Occipital lobe (tissue), 3 donors: ENCODE measurements at places on chromosomes 4 and X.

DNA sequence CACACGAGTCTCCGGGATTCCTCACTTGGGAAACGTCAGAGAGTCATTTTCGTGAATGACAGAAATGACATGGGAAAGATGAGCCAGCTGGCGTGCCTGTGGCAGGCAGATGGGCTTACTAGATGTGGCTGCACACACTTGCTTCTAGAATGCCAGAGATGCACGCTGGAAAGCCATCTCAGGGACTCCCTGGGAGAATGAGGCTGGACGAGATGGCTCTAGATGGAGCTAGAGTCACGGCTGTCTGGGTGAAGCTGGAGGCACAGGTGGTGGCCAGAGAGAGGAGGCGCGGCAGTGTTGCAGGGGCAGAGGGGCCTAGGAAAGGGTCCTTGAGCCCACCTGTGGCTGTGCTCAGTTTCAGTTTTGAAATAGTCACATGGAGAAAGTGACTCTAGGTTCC lies 26.0 kb downstream of the TKTL1 start:
- no peak for DNase-seq

- no peak for DNase-seq
These were observed 59.2 kb upstream of the TXK start for GRCh38 chr4:48193096-48193836.

DNA sequence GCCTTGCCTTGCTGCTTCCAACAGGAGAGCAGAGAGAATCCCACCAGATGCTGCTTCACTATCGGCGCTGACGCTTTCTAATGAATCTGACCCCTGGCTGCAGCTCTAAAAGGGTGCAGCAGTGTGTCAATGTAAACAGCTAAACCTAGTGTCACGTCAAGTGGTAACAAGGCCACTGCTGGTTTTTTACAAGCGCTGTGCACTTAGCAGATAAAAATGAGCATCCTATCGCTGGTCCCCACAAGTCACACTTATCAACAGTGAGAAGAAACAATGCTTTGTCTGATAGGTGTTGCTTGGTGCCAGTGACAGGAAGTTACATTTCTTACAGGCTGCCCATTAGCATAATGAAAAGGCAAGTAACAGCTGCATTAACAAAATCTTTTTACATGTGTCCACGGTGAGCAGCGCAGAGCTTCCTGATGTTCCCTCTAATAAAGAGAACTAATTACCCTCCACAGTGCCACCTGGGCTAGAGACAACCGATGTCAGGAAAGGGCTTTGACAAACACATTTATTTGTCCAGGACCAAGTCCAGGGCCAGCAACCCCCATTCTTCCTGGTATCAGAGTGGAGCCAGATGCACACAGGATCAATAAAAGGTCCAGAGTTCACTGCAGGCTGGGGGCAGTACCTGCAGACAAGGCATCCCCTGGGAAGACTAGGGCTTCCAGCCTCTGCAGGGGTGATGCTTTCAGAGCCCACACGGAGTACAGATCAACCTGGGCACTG lies 176.0 kb downstream of the MGST2 start:
- no peak for DNase-seq

GRCh38 chr4:85142451-85142850 lies 176.0 kb upstream of the WDFY3 start:
- no peak for DNase-seq

DNA sequence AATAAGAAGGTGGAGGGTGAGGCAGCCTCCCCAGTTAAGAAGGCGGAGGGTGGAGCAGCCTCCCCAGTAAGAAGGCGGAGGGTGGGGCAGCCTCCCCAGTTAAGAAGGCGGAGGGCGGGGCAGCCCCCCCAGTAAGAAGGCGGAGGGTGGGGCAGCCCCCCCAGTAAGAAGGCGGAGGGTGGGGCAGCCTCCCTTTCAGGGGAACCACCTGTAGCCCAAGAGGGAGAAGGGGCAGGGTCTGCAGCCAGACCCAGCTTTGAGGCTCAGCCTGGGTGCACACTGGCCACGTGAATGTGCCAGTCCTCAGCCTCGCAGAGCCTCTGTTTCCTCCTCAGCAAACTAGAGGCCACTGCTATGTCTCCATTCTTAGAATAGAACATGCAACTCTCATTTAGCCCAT lies 52.6 kb downstream of the HMX1 start:
- DNase-seq = no peak

- DNase-seq = no peak
These were observed 15.0 kb upstream of the HPGDS start for GRCh38 chr4:94357624-94358023.

DNA sequence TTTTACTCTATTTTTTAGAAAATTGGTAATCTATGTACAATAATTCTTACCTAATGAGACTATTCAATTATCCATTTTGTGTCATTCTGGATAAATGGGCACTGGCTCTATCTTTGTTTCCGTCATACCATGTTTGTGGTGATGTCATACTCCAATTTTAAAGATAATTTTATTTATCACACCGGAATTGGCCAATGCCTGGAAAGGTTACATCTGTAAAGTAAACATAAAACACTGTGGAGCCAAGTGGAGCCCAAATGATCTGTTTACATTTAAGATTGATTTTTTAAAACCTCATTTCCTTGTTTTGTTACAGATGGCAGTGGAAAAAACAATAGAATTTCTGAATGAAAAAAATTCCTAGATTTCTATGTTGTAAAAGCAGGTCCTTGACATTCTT lies 120.2 kb upstream of the GPRIN3 start:
- DNase-seq = no peak

GRCh38 chr4:1377606-1378261 lies 28.5 kb downstream of the NKX1-1 start:
- DNase-seq = no peak

DNA sequence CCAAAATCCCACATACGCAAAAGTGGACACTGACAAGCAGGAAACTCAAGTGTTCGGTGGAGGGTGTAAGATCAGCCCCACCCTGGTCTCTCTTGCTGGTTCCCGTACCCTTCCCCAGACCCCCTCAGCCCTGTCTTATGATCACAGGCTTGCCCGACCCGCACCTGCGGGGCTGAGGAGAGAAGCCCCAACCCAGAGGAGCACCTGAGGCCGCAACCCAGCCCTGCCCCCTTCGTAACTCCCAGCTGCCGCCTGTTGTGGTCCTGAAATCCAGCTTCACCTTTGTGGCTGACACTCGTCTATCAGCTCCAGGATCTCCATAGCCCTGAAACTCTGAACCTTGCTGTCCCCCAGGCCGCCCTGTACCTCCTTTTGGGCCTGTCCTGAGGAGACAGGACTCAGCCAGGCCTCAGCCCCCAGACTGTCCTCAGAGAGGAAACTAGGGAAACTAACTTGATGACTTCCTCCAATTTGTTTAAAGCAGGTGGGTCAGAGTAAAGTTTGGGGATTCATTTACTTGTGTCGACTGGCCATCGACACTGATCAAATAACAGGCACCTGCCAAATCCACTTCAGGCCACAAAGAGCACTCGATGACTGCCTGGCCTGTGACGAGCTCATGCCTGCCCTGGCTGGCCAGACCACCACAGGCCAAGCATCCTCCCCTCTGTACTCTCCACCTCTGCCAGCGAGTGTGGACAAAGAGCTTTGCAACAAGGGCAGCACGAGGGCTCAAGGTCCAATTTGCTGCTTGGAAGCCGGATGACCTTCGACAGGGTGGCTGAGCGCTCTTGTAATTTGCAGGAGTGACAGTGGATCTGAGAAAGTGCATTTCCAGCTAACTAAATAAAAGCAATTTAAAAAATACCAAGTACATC lies 19.3 kb downstream of the DCTD start:
- no peak for DNase-seq

DNA sequence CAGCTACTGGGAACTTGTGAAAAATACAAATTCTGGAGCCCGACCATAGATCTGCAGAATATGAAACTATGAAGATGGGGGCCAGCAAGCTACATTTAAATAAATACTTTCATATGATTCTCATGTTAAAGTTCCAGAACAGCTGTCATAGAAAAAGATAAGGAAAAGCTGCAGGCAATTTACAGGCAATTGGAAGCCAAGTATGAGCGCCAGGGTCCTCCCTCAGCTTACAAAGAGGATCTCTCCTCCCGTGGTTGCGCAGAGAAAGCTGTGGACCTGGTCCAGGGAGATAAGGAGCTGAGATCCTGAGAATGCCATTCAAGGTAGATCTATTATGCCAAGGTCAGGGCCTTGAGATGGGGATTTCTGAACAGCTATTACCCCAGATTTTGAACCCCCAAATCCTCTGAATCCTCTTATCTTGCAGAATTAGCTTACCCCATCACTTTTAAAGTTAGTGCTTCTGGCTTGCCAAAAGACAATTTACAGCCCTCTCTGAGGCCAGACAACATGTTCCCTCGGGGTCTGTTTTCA lies 25.6 kb upstream of the FRAS1 start:
- DNase-seq = no peak
